CD4-positive, alpha-beta T cell treated with Interleukin-1 beta for 1 hour (primary cell): ENCODE measurements at places on chromosomes 2 and 18.

GRCh38 chr2:158567208-158567607, 110.5 kb downstream of the PKP4 start:
- no peak for DNase-seq

DNA sequence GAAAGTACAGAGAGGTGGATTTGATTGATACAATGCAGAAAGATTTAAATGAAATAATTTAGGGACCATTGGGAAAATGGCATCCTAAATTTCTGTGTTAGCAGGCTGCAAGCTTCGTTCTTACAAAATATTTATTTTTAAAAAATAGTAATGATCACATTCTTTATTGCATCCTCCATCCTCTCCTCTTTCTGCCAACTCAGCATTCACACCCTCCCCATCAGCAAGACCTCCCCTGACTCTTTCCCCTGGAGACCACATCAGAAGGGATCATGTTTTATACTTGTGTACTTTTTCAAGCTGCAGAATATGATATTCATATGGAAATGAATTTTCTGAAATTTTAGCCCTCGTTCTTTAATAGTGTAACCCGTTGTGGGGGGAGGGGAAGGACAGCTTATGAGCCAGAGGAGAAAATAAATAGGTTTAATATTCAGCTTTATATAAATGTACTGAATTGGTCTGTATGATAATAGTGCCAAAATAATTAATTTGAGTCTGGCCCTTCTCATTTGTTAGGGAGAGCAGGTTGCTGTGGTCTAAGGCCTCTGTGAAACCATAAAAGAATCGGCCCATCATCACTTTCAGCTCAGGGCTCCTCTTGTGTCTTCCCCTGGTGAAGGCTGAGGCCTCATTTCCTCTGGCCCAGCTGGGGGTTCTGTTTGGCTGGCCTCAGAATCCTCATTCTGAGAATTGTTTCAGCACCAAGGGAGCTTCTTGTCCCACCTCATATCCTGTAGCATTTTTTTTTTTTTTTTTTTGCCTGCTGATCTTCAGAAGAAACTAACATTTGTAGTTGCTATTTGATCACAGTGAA, 330.8 kb downstream of the TXNL1 start:
- DNase-seq: no peak

DNA sequence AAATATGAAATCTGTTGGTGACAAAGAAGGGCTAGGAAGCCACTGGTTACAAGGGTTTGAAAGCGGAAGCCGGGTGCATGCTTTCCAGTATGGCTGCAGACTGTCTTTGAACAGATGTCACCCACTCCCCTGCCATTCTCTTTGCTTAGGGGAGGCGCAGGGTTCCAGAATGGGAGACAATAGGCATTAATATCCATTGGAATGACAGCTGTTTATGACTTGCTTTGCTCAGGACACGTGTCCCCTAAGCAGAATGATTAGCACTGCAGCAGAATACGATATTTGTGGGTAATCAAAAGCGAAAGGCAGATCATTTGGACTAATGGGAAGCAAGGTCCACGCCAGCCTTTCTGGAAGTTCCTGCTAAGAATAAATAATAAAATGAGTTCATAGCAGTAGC, 25.8 kb upstream of the NRP2 start:
- DNase-seq: no peak

GRCh38 chr2:196927376-196928225, 1.1 kb upstream of the PGAP1 start:
- DNase-seq: peak; percentile 40

- no peak for DNase-seq
Observed at GRCh38 chr2:181157326-181157725, 176.9 kb downstream of the UBE2E3 start.

- no peak for DNase-seq
Observed at GRCh38 chr18:75823471-75823870, 396.0 kb upstream of the SMIM21 start.

- DNase-seq: no peak
Observed at GRCh38 chr2:171547256-171547655, 25.0 kb downstream of the CYBRD1 start.

DNA sequence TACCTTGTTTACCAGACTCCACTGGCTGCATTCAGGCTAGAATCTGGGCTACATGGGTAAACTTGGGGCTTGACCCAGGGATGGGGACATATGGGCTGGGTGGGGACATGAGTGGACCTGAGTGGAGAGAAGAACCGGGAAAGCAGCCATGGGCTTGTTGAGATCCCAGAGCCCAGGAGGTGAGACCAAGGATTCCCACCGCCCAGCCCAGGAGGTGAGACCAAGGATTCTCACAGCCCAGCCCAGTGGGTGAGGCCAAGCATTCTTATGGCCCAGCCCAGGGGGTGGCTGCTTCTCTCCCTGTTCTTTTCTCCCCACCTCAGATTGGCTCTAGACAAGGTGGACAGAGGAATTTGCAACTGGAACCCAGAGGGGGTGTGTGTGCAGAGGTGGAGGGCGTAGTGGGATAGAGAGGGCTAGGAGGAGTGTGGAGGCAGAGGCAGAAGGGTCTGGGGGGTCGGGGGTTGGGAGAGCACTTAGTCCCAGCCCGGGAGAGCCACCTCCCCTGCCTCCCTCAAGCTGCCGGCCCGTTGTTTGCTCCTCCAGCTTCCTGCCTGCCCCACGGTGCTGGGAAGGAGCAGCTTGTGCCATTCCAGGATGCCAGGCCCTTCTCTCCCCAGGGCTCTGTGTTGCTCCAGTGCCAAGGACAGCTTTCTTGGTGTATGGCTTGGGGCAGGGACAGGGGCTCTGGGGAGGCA, 25.6 kb downstream of the GLI2 start:
- no peak for DNase-seq

DNA sequence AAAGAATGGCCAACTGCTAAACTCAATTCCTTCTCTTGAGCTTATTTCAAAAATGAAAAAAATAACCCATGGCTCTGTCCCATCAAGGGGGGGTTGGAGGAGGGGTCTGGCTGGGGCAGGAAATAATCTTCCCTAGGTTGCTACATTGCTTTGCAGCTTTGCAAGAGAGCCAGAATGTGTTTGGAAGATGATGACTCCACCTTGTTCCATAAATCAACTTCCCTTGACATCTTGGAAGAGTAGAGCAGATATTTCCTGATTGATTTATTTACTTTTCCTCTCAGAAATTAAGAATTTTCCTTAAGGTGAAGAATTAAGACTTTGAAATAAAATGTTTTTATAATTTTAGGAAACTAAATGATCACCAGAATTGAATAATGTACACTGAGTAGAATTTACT, 41.3 kb downstream of the ESCO1 start:
- no peak for DNase-seq

DNA sequence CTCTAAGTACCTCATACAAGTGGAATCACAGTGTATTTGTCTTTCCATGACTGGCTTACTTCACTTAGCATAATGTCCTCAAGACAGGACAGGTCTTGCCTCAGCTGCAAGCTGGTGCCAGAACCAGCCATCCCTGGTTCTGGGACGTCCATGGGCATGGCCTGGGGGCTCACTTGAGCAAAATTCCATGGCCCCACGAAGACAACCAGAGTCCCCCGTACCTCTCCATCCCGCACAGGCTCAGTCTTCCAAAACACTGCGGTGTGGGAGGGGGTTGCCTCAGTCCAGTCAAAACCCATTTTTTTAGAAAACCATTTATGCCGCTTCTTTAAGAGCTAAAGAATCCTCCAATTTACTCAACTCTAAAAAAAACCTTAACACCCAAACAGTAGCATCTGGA, 21.7 kb upstream of the CABLES1 start:
- no peak for DNase-seq

DNA sequence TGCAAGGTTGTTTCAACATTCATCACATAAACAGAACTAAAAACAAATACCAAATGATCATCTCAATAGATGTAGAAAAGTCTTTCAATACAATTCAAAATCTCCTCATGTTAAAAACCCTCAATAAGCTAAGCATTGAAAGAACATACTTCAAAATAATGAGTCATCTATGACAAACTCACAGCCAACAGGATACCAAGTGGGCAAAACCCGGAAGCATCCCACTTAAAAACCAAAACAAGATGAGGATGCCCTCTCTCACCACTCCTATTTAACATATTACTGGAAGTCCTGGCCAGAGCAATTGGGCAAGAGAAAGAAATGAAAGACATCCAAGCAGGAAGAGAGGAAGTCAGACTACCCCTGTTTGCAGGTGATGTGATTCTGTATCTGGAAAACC, 992.2 kb upstream of the PIK3C3 start:
- DNase-seq: no peak

DNA sequence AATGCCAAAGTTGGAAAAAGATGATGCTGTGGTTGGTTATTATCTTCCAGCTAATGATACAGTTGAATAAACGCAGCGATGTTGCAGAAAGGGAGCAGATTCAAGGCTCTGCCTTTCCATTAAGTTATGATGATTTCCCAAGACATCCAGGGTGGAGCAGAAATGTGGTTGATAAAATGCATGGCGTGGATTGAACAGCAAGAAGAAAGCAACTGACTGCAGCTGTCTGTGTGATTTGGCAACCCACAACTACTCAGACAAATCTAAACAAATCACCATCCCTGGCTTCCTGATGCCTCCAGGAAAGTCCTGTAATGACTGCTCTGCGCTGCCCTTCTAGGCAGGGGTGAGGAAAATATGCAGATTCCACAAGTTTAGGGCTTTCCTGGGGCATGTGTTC, 166.3 kb downstream of the NRP2 start:
- DNase-seq: no peak
